Stimulated activated CD4-positive, alpha-beta T cell treated with anti-CD3 and anti-CD28 coated beads, Interleukin-1b, Interleukin-23, amount 100 ng/mL, for 4 hours (primary cell): ENCODE measurements at places on chromosomes 4 and X.

GRCh38 chr4:77269505-77269904 is 112.5 kb downstream of the CCNG2 start:
- no peak for DNase-seq

DNA sequence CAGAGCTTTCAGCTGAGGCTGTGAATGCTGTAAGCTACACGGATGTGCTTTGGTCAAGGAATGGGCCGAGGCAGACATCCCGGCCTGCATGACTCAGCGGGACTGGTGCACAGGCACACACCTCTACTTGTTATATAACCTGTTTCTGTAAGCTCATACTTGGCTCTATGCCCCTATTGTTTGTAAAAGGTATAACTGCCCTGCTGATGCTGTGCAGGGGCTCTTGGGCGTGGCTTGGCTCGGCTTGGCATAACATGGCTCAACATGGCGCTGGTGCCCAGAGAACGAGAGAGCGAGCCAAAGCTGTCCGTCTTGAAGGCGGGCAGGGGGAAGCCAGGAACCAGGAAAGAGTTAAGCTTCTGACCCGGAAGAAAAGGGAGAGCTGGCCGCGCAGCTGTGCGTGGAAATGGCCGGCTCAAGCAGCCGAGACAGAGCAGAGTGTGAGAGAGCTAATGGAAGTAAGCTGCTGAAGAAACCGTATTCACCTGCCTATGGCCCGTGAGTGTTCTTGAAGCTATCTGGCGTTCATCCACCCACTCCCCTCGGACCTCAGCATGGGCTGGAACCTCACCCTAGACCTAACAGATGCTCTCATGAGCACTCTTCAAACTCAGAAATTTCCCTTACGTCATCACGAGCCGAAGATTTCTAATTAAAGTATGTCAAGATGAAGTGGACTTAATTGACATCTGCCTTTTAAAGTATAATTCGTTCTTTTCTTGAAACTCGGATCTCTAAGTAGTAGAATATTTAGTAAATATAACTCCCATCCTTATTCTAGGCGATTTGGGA is 286.3 kb upstream of the AGA start:
- no peak for DNase-seq

DNA sequence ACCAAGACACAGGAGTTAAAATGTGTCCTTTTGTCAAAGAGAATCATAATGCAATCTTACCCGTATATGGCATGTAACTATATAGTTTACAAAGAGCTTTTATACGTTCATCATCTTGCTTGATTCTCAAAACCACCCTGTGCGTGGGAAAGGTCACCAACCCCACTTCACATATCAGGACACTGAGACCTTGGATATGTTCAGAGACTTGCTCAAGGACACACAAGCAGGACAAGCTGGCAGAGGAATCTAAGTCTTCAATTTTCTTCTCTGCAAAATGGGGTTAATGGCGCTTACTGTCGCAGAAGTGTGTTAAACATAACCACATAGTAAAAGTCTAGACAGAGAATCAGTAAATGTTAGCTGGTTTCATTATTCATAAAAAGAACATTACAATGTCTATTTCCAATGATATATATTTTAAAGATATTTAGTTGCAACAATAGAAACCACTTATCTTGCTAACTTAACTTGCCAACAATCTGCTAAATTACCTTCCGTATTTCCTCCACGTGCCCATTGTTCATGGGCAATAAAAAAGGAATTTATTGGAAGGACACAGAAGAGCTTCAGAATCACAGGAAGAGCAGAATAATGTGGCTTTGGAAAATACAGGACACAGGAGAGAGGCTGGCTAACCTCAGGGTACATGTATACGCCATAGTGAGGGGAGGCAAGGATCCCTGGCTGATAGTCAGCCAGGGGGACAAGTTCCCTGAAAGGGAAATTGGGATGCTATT is 64.6 kb upstream of the TAPT1 start:
- no peak for DNase-seq

- no peak for DNase-seq
Observed at GRCh38 chr4:74793757-74794381, 454 bp downstream of the BTC start.

DNA sequence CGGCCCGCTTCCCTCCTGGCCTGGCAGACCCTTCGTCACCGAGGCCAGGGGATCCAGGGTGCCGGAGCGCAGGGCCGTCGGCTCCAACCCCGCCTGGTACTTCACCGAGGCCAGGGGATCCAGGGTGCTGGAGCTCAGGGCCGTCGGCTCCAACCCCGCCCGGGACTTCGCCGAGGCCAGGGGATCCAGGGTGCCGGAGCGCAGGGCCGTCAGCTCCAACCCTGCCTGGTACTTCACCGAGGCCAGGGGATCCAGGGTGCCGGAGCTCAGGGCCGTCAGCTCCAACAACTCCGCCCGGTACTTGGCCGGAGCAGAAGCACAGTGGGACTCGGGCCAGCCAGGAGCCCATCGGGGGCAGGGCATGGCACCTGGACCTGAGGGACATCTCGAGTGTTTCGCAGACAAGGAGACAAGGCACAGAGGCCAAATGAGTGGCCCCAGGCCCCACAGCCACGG is 85.1 kb downstream of the FAM53A start:
- DNase-seq: no peak

GRCh38 chr4:175790083-175790482 is 22.0 kb downstream of the GPM6A start:
- no peak for DNase-seq

DNA sequence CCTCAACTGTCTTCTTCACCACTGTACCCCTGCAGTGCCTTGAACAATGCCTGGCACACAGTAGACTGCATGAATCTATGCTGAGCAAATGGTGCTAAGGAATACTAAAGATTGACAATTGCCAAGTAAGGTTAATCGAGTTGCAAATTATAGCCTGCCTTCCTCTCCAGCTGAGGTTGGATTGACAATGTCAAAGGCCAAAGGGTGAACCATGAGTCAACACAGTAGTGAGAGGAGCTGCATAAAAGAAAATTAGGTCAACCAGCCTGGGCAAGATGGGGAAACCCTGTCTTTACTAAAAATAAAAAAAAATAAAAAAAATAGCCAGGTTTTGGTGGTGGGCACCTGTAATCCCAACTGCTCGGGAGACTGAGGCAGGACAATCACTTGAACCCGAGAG is 97.1 kb upstream of the BMPR1B start:
- DNase-seq: no peak

- DNase-seq: no peak
Observed at GRCh38 chrX:16836371-16836770, 33.8 kb downstream of the RBBP7 start.

DNA sequence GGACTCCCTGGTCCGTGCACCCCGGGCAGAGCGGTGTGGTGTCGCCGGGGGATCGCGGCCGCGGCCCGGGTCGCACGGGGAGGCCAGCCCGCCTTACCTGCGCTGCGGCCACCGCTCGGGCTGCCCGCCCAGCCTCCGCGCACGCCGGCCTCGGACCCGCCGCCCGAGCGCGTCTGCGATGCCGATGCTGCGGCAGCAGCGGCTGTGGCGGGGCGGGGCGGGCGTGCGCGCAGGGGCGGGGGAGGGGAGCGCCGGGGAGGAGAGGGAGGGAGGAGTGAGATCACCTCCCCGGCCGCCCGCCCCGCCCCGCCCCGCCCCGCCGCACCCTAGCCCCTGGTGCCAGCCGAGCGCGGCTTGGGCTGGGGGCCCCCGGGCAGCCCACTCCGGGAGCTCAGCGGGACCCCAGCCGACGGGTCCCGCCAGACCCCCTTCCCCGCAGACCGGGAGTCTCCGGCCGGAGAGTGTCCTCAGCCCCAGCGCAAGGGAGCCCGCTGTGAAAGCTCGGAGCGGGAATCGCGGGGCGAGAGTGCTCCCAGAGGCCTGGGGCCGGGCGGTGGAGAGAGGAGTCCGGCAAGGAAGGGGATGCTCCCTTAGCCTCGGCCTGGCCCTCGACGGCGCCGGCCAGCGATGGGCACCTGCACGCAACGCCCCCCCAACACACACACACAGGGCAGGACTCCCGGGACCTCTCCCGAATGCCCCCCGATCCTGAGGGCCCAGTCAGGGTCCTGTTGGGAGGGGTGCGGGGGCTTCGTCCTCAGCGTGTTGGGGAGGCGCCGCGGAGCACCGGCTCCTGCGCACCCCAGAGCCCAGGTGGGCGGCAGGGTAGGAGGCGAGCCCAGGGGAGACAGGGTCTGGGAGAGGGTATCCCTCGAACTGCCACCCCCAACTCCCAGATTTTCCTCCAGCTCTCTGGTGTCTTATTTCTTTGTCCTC is at the start of gene L1CAM:
Gene L1CAM (minus strand): TSS at position 206 of the 936 bp plus-strand sequence. CDS start 10,337 bp downstream, outside the sequence.
- DNase-seq: peak; percentile 25

DNA sequence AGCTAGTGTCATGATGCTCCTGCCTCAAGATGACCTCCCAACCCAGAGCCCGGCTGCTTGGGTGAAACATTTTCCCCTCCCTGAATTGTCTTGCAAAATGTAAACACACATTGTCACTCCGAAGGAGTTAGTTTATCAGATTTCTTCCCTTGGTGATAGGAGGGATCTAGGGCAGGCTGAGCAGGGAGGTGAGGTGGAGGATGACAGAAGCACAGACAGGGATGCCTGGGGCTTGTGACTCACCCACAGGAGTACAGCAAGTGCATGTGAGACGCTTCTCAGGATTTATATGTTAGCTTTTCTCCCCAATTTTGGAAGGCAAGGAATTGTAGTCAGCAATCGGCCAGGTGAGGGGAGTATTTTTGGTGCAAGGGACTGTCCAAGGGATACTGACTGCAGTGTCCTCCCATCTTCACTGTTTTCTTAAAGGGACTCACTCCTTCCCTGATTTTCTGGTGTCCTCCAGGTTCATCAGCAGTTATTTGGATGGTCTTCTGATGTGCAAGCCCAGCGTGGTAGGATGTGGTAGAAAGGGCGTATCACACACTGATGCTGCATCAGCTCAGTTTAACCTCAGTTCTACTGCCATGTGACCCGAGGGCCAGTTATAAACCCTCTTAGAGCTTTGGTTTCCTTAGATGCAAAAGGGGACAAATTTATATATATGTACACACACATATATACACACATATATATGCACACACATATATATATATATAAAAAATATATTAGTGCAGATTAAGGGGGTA is 46.2 kb upstream of the IGFBP7 start:
- DNase-seq: no peak
